NCI-H1436 (cell line): ENCODE measurements at places on chromosomes 12 and 14.

DNA sequence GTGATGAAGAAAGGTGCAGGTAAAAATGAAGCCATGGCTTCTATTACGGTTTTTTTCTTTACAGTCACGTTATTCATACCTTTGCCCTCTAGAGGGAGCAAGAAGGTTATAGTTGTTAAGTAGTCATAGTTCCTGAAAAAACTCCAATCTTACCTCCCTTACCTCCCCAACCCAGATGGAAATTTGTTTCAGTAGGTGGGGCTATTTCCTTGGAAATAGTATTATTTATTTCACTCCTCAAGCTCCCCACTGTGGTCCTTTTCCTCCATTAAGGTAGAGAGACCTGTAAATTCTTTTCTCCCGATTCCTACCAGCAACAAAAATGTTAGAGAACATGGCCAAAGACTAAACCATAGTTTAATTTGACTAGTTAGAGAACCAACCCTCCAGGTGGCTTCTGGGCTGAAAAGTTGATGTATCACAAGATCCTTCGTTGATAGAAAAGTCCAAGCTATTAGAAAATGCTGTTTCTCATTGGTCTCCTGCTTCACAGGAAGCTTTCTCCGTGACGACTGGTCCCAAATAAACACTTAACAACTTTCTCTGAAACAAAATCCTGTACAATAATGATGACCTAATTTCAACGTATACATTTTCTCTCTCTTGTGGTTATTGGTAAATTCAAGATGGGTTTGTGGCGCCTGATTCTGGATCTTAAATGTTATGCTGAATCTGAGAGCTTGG is 43.5 kb downstream of the TMX1 start:
- peak; percentile 85 for DNase-seq

DNA sequence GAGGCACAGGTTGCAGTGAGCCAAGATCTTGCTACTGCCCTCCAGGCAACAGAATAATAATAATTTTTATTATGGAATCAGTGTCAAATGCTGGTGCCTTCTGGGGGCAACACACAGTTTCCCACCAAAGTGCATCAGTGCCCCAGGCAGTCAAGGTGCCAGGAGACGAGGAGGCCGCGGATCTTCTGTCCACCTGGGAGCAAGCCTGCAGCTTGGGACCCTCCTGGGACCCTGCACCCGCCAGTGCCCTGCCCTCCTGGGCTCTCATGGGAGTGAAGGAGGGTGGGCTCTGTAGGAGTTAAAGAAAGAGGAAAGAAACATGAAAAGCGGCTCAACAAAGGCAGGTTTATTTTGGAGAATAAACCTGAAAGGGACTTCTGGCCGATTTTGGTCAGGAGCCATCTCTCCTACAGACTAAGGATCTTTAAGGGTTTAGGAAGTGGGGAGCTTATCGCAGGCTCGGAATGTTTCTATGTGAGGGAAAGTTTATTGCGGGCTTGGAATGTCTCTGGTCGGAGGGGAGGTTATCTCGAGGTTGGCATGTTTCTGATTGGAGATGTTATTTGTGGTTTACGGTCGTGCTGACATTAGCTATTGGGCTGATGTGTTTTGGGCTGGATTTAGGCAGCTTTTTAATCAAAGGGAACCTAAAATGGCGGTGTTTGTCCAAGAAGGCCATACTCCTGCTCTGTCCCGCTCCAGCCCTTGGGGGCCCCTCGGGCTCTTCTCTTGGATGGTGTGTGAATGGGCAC is 1.1 kb upstream of the ASPG start:
- DNase-seq, result no peak

DNA sequence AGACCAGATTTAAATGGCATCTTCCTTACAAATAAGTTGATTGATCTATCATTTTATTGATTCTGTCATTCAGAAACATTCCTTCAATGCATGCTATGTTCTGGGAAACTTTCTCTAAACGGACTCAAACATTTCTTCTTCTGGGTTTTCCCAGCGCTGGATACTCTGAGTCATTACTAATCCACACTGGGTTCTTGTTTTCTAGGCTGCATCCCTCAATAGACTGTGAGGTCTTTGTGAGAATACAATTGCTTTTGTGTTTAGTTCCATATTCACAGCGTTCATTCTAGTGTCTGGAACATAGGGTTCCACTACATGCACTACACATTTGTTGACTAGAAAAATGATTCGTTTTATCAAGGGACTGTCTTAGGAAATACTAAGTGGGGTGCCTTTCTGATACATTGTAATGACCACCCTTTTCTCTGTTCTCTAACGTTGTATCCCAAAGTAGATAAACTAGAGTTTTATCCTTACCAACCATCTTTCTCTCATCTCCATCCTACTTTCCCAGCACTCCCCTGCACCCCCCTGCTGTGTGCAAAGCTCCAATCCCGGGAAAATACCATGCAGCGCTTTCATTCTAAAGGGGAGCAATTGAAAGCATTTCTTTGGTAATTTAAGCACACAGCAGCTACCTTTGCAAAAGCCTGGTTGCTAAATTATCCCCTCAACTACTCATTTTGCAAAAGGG is 878.7 kb downstream of the DIO2 start:
- DNase-seq, result no peak

GRCh38 chr14:105421723-105422615 is 2.3 kb downstream of the MTA1 start:
- DNase-seq, result no peak

DNA sequence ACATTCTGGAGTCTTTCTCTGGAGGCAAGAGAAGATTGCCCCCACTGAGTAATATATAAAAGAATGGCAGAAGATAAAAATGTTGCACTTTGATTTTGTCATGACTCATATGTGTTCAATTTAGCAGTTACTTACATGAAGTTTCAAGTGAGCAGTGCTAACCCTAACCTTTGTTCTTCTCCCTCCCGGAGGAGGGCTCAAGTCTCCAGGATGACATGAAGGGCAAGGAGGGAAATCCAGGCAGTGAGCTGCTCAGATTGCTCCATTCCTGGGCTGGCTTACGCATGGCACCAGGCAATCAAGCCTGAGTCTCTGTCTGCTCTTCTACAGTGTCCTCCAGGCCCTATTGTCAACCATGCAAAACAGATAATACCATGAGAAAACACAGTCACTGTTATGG is 322.3 kb downstream of the DUSP6 start:
- no peak for DNase-seq

DNA sequence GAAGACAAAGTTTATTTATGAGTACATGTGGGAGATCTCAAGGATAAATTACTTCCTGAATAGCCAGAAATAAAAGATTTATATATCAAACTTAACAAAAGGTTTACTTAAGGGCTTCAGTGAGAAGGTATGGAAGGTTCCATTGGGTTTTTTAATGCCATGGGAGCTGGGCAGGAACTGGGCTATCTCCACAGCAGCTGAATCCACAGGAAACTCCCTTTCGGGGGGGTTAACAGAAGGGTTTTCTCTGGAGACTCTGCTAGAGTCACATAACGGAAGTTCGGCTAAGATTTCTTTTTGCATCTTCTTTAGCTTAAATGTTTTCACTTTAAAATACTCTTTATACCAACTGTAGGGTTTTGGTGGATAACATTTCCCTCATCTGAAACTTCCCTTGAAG is 113.5 kb downstream of the UNC79 start:
- no peak for DNase-seq

- no peak for DNase-seq
These were observed 65.6 kb upstream of the FICD start for GRCh38 chr12:108449478-108449877.

DNA sequence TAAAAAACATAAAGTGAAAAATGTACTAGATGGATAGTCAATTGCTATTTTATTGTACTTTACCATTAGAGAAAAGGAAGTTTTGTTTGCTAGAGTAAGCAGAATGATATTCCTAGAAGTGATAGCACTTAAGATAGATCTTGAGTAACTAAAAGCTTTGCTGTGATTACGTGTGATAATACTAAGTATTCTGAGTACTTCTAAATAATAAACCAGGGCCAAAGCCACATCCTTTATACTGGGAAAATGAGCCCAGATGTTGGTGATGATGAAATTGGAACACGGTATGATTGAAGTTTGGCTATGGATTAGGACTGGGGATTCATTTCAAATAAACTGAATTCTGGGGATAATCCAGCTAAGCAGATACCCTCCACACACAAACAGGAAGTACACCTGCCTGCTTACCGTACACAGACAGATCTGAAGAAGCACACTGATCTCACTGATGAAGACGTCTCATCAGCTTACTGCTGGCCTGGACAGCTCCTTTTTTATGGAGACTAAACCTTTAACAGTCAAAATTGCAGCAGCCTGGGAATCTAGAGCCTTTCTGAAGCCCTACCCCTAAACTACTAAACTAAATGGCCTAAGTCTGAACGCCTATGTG is 199.8 kb downstream of the LRFN5 start:
- DNase-seq, result no peak

DNA sequence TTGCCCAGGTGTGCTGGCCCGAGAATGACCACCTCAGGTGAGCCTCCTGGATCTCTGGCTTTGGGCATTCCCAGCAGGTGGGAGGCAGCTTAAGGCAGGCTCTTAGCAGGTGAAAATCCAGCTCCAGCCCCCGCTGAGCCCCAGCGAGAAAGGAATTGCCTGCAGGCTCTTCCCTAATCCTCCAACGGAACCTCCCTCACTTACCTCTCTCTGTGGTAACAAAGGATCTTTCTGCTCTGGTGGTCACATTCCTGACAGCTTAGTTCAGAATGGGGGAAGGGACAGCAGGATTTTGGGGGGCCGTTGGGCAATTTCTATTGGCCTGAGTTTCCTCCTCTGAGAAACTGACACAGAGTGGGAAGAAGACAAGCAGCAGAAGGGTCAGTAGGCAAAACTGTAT is 116.0 kb upstream of the LHX5 start:
- no peak for DNase-seq

DNA sequence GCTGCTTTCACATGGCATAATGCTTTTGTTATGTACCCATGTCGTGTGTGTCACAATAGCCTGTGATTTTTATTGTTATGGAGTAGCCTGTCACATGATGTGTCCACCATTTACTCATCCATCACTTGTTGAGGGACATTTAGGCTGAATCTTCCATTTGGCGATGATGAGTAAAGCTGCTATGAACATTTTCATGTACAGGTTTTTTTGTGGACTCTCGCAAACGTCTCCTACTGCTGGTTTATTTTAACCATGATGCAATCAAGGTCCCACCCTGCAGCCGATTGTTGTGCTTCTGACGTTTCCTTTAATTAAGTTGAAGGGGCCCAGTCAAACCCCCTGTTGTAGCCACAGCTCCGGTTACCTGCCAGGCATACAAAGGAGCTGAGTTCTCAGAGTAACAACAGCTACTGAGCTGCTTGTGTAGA is 63.2 kb downstream of the ZNF664 start:
- peak; percentile 35 for DNase-seq

GRCh38 chr12:89163918-89164317 is 188.4 kb downstream of the DUSP6 start:
- DNase-seq, result no peak

GRCh38 chr14:99041820-99042174 is 230.2 kb downstream of the BCL11B start:
- no peak for DNase-seq

GRCh38 chr12:1553987-1554982 is 40.1 kb downstream of the FBXL14 start:
- DNase-seq, result no peak

- no peak for DNase-seq
These were observed 2.6 kb downstream of the TMEM132D start for GRCh38 chr12:129901254-129901653.

- DNase-seq, result no peak
These were observed 129.7 kb downstream of the PAX9 start for GRCh38 chr14:36791402-36791801.

DNA sequence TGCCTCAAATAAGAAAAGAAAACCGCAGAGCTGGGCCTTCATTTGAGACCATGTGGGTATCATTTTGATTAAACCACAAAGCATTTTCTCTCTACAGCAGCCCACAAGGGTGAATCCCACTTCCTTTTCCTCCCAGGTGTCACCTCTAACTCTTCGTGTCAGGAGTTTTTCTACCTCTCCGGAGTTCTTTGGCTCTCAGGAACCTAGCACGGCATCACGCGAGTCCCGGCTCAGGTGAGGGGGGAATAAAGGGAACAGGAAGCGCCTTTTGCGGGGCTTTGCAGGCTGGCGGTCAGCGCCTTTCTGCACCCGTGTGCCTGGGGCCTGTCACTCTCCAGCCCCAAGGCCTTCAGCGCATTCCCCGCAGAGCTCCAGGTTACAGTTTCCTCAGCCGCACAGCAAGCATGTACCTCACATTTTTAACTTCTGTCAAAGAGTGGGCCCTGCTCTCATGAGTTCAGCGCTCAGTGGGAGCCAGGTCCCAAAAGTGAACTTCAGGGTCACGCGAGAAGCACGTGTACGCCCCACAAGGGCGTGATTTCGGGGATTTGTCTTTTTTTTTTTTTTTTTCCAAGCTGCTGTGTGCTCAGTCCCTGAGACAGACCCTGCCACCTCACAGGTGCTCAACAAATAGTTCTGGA is 740 bp upstream of the PRPF40B start:
- no peak for DNase-seq

GRCh38 chr12:123233505-123234308 is 471 bp downstream of the MTRFR start:
- DNase-seq, result no peak

DNA sequence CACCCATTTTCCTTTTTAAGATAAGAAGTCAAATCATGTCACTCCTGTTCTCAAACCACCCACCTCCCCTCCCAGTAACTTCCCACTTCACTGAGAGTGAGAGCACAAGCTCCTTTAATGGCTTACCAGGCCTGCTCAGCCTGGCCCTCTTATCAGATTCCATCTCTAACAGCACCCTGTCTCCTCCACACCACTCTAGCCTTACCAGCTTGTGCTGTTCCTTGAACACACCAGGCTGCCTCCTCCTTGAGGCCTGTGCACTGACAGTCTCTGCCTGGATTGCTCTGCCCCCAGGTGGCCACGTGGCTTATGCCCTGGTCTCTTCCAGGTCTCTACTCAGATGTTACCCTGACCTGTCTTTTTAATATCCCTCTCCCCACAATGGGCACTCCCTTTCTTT is 40.1 kb upstream of the EVL start:
- no peak for DNase-seq

DNA sequence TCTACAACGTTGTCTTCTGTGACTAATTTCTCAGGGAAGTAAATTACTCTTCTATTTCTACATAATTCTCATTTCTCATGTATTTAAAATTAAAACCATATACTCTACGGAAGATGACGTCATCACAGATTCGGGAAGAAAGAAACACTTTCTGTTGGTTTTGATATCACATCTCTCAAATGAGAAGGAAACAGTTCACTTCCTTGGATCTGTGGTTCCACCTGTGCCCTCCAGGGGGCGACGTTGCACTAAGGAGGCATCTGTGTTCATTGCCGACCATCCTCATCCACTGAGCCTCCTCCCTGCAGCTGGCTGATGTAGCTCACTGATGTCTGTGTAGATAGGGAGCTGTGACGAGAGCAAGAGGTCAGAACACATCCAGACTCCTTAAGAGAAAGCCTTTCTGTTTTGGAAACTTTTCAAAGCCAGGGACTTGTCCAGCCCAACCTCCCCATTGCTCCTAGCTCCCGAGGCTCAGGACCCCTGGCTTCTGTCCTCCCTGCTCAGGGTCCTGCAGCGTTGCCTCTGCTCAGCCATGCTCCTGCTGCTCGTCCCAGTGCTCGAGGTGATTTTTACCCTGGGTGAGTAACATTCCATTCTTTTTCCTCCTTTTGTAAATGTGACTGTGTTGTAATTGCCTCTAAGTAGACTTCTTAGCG is 172.7 kb upstream of the OR4E1 start:
- no peak for DNase-seq

GRCh38 chr12:130787445-130788410 is 51.3 kb downstream of the STX2 start:
- DNase-seq, result no peak

GRCh38 chr12:63982604-63983295 is 138.2 kb downstream of the SRGAP1 start:
- no peak for DNase-seq
